NCI-H460 (cell line): ENCODE measurements at places on chromosomes 12 and 14. TPM values are rescaled to one million over a fixed set of nuclear protein-coding genes. Genes with fewer than 3 reads are reported as not detected.

GRCh38 chr12:69095765-69096477 lies 143.4 kb upstream of the CPSF6 start:
- no peak for DNase-seq

- DNase-seq, result no peak
These were observed 703.1 kb upstream of the MDGA2 start for GRCh38 chr14:48378541-48378940.

DNA sequence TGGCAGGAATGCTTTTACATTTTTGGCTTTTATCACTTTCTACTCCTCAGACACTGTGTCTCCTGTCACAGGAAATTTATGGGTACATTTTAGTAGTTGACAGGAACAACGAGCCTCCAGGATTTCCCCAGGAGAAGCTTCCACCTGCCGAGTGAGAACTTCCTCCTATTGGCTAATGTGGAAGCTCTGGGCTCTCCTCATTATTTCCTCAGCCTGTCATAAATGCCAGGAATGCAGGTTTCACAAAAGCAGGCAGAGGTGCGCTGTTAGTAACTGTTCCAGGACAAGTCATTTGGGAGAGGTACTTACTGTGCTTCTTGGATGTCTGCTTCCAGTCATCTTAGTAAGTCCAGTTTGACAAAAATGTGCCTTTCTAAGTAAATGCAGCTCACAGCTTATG lies 19.1 kb upstream of the DCP1B start:
- DNase-seq, result no peak

- no peak for DNase-seq
These were observed 3.8 kb upstream of the FBRSL1 start for GRCh38 chr12:132486168-132486567.

GRCh38 chr12:114686426-114686772 lies 2.4 kb upstream of the TBX3 start:
- no peak for DNase-seq

DNA sequence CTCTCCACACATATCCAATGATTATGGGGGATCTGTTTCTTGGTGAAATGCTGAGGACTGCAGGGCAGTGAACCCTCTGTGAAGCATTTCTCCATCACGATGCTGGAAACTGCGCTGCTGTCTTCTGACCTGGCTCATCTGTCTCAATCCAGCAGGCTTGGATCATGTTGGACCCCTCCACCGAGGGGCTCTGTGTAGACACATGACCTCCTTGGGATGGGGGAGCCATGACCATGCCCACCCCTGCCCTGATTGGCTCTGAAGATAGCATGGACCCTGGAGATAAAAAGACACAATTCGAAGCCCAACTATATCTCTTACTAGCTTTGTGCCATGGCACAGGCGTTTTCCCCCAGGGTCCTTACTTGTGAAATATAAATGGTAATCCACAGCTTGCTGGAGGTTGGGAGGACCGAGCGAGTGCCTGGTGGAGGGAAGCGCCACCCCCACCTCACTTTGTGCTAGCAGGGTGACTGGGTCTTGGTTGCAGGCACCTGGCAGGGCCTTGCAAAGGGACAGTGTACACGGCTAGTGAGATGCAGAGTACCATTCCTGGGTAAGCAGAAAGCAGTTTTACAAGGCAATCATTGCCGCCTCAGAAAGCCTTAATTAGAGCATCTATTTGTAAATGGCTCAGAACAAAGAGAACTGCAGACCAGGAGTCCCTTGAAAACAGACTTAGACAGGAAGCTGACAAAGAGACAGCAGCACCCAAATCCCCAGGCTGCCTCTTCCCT lies 2.4 kb upstream of the KRT83 start:
- no peak for DNase-seq

- peak; percentile 70 for DNase-seq
These were observed 411.0 kb downstream of the LRIG3 start for GRCh38 chr12:58509116-58509885.

GRCh38 chr12:90149453-90149852 lies 440.8 kb upstream of the ATP2B1 start:
- no peak for DNase-seq

GRCh38 chr14:89855961-89856656 lies 98.4 kb downstream of the EFCAB11 start:
- DNase-seq, result no peak

GRCh38 chr14:99564926-99565259 lies 39.1 kb downstream of the CCDC85C start:
- DNase-seq, result no peak

GRCh38 chr14:22428700-22429291 lies 160.2 kb downstream of the DAD1 start:
- DNase-seq, result peak; percentile 25

GRCh38 chr14:87998482-87998881 lies 5.5 kb upstream of the GALC start:
- DNase-seq, result no peak

DNA sequence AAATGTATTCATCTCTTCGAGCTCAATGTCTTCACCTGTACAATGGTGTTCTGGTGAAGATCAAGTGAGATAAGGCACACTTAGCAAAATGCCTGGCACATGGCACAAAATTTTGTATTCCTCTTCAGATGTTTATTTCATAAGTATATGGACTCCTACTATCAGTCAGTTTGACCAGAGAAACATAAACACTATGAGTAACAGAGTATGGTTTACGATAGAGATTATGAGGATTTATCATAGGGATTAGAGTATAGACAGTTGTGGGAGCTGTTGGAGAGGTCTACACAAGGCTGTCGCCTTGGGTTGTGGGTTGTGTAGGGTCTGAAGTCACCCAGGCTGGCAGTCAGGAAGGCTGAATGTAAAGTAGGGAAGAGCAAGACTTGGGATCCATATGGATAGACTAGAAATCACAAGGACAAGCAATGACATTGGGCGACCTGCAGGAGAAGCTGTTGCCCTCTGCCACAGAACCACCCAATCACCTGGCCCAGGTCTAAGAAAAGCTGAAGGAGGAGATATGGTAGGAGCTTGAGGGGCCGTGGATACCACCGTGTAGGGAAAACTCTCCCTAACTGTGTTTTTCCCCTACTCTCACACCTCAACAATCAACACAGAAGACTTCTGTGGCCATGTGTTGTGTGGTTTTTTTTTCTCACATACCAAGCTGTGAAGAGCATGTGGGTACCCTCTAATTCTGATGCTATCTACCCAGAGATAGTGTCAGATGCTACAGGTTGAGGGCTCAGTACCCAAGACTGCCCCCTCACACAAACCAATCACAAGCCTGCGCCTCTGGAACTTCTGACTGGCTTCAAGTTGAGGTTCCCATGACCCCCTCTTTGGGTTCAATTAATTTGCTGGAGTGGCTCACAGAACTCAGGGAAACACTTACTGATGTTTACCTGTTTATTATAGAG lies 27.2 kb upstream of the RESF1 start:
- DNase-seq, result no peak

DNA sequence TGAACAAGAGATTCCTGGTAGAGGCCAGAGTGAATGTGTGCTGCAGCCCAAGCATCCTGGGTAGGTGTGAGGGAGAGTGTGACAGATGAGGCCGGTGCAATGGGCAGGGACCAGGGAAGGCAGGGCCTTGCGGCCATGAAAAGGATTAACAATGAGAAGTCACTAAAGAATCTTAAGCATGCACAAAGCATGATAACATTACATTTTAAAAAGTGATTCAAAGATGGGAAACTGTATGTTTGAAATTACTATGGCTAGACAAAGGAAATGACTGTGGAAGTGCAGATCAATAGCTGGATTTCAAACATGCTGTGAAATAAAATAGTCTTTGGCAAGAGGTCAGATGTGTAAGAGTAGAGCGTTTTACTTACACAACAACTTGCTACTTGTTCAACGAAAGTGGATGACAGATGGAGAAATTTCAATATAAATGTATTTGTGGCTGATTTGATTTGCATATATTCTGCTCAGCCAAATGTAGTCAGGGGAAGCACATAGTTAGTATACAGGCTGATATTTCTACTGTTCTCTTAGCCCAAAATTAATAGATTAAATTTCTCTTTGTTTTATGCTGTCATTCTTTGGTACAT lies 175.5 kb downstream of the CCDC59 start:
- DNase-seq, result no peak

GRCh38 chr12:107109726-107110719 lies 16.7 kb upstream of the CRY1 start:
- DNase-seq, result no peak

DNA sequence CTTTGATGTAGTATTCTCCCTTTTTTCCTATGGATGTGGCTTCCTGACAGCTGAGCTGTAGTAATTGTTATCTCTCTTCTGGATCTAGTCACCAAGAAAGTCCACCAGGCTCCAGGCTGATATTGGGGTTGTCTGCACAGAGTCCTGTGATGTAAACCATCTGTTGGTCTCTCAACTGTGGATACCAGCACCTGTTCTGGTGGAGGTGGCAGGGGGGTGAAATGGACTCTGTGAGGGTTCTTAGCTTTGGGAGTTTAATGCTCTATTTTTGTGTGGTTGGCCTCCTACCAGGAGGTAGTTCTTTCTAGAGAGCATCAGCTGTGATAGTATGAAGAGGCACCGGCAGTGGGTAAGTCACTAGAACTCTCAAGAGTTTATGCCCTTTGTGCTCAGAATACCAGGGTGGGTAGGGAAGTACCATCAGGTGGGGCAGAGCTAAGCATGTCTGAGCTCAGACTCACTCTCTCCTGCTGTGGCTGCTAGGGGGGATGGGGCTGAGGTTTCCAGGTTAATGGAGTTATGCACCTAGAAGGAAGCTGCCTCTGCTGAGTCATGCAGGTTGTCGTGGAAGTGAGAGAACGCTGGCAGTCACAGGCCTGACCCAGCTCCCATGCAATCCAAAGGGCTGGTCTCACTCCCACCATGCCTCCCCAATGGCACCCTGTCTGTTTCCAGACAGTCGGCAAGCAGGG lies 3.0 kb upstream of the TAS2R14 start:
- no peak for DNase-seq

- no peak for DNase-seq
These were observed 862.2 kb downstream of the RPS29 start for GRCh38 chr14:48723841-48724495.

DNA sequence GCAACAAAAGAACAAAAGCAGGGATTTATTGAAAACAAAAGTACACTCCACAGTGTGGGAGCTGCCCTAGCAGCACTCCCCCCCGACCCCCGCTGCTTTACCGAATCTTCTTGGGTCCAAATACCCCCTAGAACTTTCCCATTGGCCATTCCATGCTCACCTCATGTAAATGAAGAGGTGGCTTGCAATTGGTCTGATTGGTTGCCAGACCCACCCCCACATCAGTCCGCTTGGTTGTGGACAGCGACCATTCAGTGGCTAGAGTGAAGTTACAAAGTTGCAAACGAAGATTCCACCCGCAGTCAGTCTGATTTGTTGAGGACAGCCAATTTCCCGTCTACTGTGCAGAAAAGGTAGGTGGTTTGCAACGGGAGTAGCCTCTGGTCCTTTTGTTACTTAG lies 3.9 kb downstream of the STYX start:
- DNase-seq, result no peak

DNA sequence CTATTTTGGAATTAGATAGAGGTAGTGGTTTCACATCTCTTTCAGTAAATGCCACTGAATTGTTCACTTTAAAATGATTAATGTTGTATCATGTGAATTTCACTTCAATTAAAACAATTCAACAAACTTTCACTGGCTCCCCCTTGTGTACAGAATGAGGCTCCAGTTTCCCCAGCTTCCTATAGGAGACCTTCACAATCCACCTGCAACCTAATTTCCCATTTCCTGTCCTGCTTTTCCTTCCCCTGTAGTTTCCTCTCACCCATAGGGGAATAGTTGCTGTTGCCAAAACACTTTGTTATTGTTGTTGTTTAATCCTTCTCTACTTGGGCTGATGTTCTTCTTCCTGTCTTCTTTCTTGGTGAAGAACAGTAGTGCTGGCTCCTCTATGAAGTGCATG lies 59.8 kb downstream of the NPAS3 start:
- DNase-seq, result no peak

GRCh38 chr12:103268831-103269514 lies 226.8 kb downstream of the C12orf42 start:
- DNase-seq, result no peak

- no peak for DNase-seq
These were observed 19.5 kb upstream of the HAL start for GRCh38 chr12:96015672-96016071.

DNA sequence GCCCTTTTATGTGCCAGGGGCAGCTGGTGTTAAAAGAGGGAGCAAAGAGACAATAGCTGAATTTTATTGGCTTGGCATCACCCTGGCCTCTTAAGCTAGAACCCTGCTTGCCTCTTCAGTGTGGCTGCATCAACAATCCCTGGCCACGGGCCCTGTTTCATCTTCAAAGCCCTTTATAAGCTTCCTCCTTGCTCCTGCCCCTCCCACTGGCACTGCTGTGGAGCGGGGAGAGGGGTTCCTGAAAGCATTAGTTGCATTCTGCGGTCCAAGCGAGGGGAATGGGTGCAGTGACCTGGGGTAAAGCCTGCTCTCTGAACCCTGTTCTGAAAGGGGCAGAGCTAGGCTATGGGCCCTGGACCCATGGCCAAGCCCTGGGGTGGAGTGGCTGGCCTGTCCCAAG lies 220 bp upstream of the KRT83 start:
- no peak for DNase-seq

- DNase-seq, result no peak
These were observed 243.2 kb downstream of the ANO6 start for GRCh38 chr12:45458854-45459807.

DNA sequence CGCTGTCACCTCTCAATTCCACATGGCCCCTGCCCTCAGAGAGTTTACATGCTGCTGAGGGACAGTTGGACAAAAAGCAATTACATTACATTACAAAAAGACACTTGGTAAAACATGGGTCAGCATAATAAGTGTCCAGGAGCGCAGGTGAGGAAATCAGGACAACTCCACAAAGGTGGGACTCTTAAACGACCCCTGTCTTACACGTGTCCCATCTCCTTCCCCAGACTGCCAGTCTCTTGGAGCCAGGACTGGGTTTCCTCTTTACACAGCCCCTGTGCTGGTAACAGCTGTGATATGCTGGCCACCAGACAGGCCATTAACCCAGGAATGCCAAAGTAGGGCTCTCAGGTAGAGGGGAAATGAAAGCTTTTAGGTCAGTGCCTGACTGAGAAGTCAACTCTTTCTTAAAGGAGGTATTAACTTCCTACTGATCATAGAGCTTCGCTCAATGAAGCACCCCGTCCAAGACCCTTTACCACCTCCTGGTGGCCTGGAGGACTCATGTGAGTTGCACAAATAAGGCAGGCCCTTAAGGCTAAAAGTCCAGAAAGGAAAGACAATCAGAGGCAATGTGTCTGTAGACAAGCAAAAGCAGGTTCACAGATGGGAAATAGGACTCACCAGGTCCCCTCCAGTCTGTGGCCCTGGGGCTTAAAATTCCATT lies 55.5 kb downstream of the ANO2 start:
- DNase-seq, result no peak

GRCh38 chr14:75422169-75422568 lies 5.7 kb upstream of the JDP2 start:
- no peak for DNase-seq

The ST8SIA1 gene
- not detected in 2 replicates for total RNA-seq

The HVCN1 gene
- total RNA-seq, result 52.0 and 61.7 TPM in 2 replicates

The DNM1L gene
- total RNA-seq, result 61.0 and 72.5 TPM in 2 replicates

The ATF1 gene
- total RNA-seq, result 71.8 and 79.6 TPM in 2 replicates

The CMA1 gene
- not detected in 2 replicates for total RNA-seq

The NELL2 gene
- total RNA-seq, result 0.15 and 0.40 TPM in 2 replicates

The CLEC2A gene
- total RNA-seq, result not detected in 2 replicates

The SOX5 gene
- total RNA-seq, result not detected in 2 replicates

The PMEL gene
- 0.78 and 1.3 TPM in 2 replicates for total RNA-seq

The SOCS2 gene
- total RNA-seq, result 27.1 and 32.8 TPM in 2 replicates

The LRTM2 gene
- total RNA-seq, result not detected in 2 replicates

The CHURC1 gene
- total RNA-seq, result 49.6 and 53.2 TPM in 2 replicates

The GDF3 gene
- total RNA-seq, result not detected in 2 replicates
